ENCODE measurements at places on chromosomes 2 and 18.

GRCh38 chr18:21056545-21056944 lies 55.1 kb downstream of the ROCK1 start:
- DNase-seq: no peak

DNA sequence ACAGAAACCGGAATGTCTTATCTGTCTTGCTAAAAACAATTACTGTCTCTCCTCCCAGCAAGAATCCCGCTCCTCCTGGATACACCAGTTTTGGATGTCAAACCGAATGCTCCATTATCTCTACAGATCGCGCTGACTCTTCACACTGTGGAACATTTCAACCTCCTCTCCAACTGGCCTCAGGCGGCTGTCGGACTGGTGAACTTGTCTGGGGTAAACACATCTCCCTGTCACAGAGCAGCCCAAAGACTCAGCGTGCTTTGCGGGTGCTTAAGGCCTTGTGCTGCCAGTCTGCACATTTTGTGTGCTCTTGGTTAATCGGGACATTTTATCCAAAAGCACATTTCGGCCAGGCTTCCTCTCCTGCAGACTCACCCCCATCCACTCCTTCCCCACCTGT lies 173.1 kb downstream of the ICOS start:
- DNase-seq: no peak

- DNase-seq: no peak
Measured at GRCh38 chr18:36409779-36410178, 112.3 kb downstream of the FHOD3 start.

GRCh38 chr2:6564326-6564725 lies 301.4 kb downstream of the CMPK2 start:
- no peak for DNase-seq
